Activated CD4-positive, alpha-beta T cell treated with anti-CD3 and anti-CD28 coated beads, Interleukin-2, amount 10 ng/mL, durations not matched to agents 7 days and 5 days (primary cell): ENCODE measurements at places on chromosomes 3 and 15.
A peak's percentile ranks its signal among the peaks of the same experiment; 100 is the strongest.

DNA sequence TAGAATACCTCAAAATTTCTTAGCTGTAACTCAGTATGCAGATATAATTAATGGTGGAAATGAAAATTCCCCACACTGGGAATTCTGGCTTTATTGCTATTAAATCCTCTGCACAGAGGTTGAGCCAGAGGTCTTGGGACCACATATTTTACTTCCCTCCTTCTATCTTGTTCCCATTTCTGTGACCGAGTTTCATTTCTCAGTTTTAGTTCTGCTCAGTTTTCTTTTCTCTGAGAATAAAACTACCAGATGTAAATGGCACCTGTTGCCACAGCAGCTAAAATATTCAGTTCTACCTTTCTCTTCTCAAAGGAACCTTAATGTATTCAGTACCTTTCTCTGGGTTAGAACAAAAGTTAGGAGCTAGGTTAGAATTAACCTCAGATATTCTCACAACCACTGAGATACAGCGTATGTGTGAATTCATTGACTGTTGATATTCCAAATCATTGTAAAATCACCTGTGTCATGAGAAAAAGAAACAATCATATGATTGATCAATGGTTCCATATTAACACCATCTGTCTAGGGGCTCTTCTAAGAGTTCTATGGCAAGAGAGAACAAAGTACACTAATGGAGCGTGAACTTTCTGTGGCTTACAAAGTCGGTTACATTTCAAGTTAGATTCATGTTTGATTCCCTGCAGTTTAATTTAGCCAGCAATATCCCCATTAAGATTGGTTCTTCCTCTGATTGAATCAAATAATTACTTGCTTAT, 374.1 kb downstream of the EFHB start:
- no peak overlapping the region for H3K27ac ChIP-seq
- no peak for DNase-seq
- H3K4me3 ChIP-seq = no peak overlapping the region
- no peaks in the 10 kb centered on the region for H3K36me3 ChIP-seq
- no peaks in the 10 kb centered on the region for H3K27me3 ChIP-seq
- H3K4me1 ChIP-seq = no peaks in the 10 kb centered on the region

DNA sequence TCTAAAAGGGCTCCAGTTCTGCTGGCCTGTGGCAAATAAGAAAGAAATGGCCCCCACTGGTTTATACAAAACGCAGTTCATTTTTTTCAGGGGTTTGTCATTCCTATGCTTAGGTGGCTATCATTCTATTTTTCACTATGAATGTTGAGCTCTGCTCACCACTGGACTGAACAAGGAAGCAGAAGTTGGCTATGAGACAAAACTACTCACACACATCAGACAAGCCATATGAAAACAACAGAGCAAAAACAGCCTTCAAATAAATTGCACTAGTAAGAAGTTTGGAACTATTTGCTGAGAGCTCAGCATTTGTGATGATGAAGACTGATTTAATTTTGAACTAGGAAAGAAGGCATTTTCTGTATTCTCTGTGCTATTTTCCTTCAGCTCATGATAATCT, 328.5 kb downstream of the MECOM start:
- no peaks in the 10 kb centered on the region for H3K27me3 ChIP-seq
- no peaks in the 10 kb centered on the region for H3K36me3 ChIP-seq
- DNase-seq = no peak
- no peaks in the 10 kb centered on the region for H3K4me1 ChIP-seq

DNA sequence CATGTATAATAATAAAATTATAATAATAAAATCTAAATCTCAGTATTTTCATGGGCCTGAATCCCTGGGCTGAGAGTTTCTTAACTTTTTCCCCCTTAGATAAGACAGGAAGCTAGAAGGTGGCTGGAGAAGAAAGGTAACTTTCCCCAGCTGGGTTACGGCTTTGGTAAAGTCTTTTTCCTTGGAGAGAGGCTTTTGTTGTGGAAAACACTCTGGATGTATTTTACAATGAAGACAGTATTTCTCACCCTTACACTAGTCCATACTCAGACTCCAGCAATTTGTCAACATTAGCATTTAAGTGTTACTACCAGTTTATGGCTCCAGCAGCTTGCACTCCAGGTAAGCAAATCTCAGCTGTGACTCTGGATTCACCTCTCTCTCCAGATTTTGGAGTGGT, 34.9 kb downstream of the APH1B start:
- no peaks in the 10 kb centered on the region for H3K4me1 ChIP-seq
- no peak for DNase-seq
- H3K36me3 ChIP-seq = no peaks in the 10 kb centered on the region

DNA sequence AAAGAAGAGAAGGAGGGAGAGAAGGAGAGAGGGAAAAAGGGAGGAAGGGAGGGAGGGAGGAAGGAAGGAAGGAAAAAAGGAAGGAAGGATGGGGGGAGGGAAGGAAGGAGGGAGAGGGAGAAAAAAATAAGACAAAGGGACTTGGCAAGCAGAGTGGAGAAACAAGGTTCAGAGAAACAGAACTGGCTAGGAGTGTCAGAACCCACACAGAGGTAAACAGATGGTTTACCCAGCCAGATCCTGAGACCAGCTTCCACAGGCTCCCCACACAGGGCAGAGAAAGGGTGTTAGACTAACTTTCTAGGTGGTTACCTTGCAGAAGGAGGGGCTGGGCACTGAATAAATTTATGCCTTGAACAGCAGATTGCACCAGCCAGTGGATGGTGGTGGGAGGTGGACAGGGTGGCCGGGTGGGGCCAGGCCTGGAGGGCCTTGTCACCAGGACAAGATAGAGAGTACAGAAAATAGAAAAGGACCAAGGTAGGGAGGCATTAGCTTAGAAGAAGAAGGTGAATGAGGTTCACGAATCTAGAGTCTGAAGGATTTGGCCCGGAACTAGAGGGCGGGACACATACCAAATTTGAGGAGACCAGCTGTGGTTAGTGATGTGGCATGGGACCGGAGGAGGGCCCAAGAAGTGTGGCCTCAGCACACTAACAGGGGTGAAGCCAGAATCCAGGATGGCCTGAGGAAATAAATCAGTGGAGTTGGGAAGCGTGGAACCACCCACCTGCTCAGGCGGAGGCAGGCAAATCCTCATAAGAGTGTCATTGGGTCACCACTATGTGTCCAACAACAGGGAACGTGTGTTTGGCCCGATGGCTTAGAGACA, 1.2 kb upstream of the TM4SF1 start:
- no peak overlapping the region for H3K4me3 ChIP-seq
- no peak for DNase-seq
- H3K27ac ChIP-seq = no peak overlapping the region
- no peaks in the 10 kb centered on the region for H3K4me1 ChIP-seq
- H3K27me3 ChIP-seq = peaks cover 4% of the 10 kb centered on the region

DNA sequence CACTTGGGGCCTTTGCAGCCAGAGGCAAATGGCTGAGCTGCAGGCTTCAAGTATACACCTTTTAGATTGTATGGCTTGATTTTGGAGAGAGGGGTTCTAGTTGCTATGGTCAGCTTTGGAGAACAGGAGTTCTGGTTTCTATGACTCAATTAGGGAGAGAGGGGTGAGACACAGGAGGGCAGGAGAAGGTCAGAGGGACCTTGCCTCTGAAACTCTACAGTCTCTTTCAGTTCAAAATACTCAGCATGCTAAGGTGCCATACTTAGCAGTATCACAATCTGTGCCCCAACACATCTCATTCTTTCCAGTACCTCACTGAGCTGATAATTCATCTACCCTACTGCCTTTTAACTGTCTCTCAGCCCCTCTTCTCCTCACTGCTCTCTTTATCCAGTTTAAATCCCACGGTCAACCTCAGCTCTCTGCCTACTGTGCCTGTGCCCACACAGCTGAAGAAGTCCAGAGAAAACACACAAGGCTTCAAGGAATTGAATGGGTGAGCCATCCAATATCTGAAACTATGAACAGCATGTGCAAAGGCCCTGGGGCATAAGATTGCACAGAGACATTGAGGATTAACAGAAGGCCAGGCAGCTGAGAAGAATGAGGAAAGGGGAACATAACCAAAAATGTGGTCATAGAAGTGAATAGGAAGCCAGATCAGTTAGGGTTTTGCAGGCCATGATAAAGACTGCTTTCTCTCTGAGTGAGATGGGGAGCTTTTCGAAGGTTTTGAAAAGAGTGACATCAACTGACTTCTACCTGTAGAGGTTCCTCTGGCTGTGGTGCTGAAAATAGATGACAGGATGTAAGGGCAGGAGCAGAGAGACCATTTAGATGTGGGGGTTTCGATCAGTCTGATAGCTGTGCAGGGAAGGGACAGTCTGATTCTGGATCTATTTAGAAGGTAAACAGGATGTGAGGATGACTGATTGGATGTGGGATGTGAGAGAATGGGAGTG, 54.5 kb upstream of the C3orf80 start:
- peaks cover 16% of the 10 kb centered on the region for H3K4me1 ChIP-seq
- H3K27me3 ChIP-seq = peaks cover under 1% of the 10 kb centered on the region
- H3K36me3 ChIP-seq = no peaks in the 10 kb centered on the region
- H3K4me3 ChIP-seq = no peak overlapping the region
- H3K27ac ChIP-seq = no peak overlapping the region
- no peak for DNase-seq

GRCh38 chr3:126671521-126671920, 16.6 kb upstream of the TXNRD3 start:
- peaks cover 4% of the 10 kb centered on the region for H3K27me3 ChIP-seq
- peaks cover 3% of the 10 kb centered on the region for H3K4me1 ChIP-seq
- H3K27ac ChIP-seq = peak overlapping the region; percentile 76

GRCh38 chr3:62823461-62824050, 51.7 kb downstream of the CADPS start:
- no peaks in the 10 kb centered on the region for H3K27me3 ChIP-seq
- H3K36me3 ChIP-seq = no peaks in the 10 kb centered on the region
- H3K27ac ChIP-seq = no peak overlapping the region
- H3K4me1 ChIP-seq = no peaks in the 10 kb centered on the region

DNA sequence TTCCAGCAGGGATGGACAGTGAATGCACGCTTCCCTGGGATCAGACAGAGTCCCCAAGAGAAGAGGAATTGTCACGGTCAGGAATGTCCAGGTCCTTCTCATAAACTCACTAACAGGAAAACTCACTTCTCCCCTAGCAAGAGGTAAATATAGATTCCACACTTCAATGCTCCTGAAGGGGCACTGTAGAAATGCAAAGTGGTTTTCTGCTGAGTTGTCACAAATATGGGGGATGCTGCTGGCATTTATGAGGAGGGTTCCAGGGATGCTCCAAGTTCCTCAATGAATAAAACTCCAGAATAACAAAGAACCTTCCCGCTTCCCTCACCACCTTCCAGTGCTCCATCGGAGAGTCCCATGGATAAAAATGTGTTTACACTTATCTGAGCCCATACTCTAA, 423.4 kb downstream of the MAGI1 start:
- DNase-seq = no peak
- no peaks in the 10 kb centered on the region for H3K36me3 ChIP-seq
- H3K27me3 ChIP-seq = no peaks in the 10 kb centered on the region

DNA sequence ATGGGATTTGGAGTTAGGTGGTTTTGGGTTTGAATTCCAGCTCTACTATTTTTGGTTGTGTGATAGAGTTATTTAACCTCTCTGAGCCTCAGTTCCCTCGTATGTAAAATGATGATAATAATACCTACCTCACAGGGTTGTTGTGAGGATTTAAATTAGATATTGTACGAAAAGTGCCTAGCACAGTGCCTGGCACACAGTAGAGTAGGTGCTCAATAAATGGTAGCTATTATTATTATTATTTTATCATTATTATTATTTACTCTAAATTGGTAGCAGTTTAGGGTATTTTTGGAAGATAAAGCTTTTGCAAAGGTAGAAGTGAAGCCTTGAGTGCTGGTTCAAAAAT, 1.3 kb upstream of the AP2M1 start:
- no peaks in the 10 kb centered on the region for H3K27me3 ChIP-seq
- no peak for DNase-seq
- H3K36me3 ChIP-seq = peaks cover 19% of the 10 kb centered on the region
- no peak overlapping the region for H3K27ac ChIP-seq
- peaks cover 39% of the 10 kb centered on the region for H3K4me1 ChIP-seq

DNA sequence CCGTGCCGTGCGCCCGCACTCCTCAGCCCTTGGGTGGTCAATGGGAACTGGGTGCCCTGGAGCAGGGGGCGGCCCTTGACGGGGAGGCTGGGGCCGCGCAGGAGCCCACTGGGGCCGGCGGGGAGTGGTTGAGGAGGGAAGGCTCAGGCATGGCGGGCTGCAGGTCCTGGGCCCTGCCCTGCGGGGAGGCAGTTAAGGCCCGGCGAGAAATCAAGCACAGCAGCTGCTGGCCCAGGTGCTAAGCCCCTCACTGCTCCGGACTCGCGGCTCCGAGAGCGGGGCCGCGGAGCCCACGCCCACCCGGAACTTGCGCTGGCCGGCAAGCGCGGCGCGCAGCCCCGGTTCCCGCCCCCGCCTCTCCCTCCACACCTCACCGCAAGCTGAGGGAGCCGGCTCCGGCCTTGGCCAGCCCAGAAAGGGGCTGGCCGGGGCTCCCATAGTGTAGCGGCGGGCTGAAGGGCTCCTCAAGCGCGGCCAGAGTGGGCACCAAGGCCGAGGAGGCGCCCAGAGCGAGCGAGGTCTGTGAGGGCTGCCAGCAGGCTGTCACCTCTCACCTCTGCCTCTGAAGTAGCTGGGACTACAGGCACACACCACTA, 7.8 kb downstream of the GP9 start:
- H3K27ac ChIP-seq = no peak overlapping the region
- H3K36me3 ChIP-seq = no peaks in the 10 kb centered on the region
- no peak for DNase-seq
- H3K27me3 ChIP-seq = peaks cover 6% of the 10 kb centered on the region
- peaks cover 16% of the 10 kb centered on the region for H3K4me1 ChIP-seq
- peak overlapping the region; percentile 63 for H3K4me3 ChIP-seq

DNA sequence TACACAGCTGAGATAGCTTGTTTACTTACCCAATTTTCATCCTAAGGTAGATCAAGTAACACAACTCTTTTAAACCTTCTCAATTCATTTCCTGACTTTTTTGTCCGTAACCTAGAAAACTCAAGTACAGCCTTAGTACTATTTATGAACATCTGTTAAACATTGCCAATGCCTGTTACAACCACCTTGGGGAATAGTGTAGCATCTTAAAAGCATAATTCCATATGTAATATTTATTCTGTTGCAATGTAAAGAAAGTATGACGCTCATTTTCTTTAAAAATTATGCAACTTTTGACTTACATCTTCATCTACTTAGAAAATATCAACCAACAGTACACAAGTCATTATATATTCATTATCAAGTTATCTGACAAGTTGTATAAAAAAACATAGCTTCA, 54.6 kb downstream of the SUCLG2 start:
- H3K4me1 ChIP-seq = peaks cover 74% of the 10 kb centered on the region
- no peak for DNase-seq
- no peaks in the 10 kb centered on the region for H3K27me3 ChIP-seq
- H3K36me3 ChIP-seq = peaks cover 69% of the 10 kb centered on the region
- H3K4me3 ChIP-seq = no peak overlapping the region

- no peaks in the 10 kb centered on the region for H3K27me3 ChIP-seq
- no peak overlapping the region for H3K4me3 ChIP-seq
- H3K27ac ChIP-seq = no peak overlapping the region
- no peak for DNase-seq
Measured at GRCh38 chr3:132047209-132047608, 12.4 kb upstream of the CPNE4 start.

- no peaks in the 10 kb centered on the region for H3K36me3 ChIP-seq
- no peaks in the 10 kb centered on the region for H3K27me3 ChIP-seq
- no peak overlapping the region for H3K4me3 ChIP-seq
- no peak overlapping the region for H3K27ac ChIP-seq
- DNase-seq = no peak
- no peaks in the 10 kb centered on the region for H3K4me1 ChIP-seq
Measured at GRCh38 chr15:38111070-38111469, 141.6 kb upstream of the SPRED1 start.

GRCh38 chr3:107794664-107795443, 272.1 kb downstream of the BBX start:
- no peak overlapping the region for H3K4me3 ChIP-seq
- H3K36me3 ChIP-seq = peaks cover 23% of the 10 kb centered on the region
- H3K27me3 ChIP-seq = no peaks in the 10 kb centered on the region
- DNase-seq = no peak
- H3K4me1 ChIP-seq = peaks cover 10% of the 10 kb centered on the region
- no peak overlapping the region for H3K27ac ChIP-seq
